Activated T-helper 1 cell treated with Interleukin-2 at 50 U/mL for 16 hours (primary cell): ENCODE measurements at places on chromosomes 1 and 21.

DNA sequence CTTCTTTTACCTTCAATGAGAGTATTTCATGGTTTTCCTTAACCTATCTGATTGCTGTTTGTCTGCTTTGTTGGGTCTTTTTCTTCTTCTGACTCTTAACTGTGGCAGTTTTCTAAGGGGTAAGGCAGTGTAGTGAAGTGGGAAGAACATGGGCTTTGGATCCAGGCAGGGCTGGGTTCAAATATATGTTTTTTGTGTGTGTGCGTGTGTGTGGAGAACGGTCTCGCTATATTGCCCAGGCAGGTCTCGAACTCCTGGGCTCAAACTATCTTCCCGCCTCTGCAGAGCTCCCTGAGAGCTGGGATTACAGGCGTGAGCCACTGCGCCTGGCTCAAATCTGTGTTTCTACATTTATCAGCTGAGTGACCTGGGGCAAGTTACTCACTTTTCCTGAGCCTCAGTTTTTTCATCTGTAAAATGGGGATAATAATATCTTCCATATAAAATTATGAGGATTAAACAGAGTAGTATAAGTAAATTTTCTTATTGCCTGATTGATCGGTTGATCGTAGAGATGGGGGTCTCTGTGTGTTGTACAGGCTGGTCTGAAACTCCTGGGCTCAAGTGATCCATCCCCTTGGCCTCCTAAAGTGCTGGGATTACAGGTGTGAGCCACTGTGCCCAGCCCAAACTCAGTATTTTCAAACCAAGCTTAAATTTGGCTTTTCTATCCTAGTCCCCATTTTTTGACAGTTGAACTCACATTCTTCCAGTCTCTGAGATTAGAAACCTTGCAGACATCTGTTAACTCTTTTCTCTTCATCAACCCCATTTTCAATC, 36.0 kb upstream of the MACF1 start:
- DNase-seq: no peak

- DNase-seq: no peak
Measured at GRCh38 chr1:10686404-10687040, 109.9 kb downstream of the CASZ1 start.

GRCh38 chr1:36881068-36881405, 153.3 kb downstream of the GRIK3 start:
- DNase-seq: no peak

DNA sequence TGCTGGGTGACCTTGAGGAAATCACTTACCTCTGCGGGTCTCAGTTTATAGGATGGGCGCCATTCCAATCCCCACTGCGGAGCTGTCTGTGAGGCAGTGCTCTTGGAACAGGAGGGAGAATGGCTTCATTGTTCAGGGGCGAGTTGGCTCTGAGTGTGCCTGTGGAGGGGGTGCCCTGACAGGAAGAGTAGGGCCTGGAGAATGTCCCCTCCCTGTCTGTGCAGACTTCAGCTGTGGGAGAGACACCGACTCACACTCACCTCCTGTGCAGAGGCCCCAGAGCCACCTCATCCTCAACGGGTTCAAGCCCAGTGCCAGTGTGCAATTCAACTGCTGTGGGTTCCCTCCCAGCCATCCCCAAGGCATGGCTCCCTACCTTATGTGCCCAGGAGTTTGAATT, 17.1 kb downstream of the ADORA1 start:
- no peak for DNase-seq

- DNase-seq: no peak
Measured at GRCh38 chr21:46196733-46197132, 12.5 kb upstream of the SPATC1L start.

DNA sequence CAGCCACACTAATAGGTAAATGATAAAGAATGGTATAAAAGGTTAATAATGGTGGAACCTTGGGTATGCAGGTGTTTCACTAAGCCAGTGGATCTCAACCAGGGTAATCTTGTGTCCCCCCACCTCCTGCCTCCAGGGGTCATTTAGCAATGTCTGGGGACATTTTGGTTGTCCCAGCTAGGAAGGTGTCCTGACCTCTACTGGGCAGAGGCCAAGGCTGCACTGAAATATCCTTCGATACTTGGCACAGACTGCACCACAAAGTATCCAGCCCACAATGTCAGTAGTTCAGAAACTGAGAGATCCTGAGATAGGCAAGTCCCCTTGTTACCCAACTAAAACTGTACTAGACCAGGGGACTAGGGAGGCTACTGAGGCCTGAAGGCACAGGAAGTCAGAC, 113.6 kb upstream of the TIAM1 start:
- no peak for DNase-seq

GRCh38 chr1:200751717-200752116, 13.0 kb downstream of the CAMSAP2 start:
- DNase-seq: no peak

GRCh38 chr1:39926820-39927219, 25.1 kb upstream of the MYCL start:
- no peak for DNase-seq

DNA sequence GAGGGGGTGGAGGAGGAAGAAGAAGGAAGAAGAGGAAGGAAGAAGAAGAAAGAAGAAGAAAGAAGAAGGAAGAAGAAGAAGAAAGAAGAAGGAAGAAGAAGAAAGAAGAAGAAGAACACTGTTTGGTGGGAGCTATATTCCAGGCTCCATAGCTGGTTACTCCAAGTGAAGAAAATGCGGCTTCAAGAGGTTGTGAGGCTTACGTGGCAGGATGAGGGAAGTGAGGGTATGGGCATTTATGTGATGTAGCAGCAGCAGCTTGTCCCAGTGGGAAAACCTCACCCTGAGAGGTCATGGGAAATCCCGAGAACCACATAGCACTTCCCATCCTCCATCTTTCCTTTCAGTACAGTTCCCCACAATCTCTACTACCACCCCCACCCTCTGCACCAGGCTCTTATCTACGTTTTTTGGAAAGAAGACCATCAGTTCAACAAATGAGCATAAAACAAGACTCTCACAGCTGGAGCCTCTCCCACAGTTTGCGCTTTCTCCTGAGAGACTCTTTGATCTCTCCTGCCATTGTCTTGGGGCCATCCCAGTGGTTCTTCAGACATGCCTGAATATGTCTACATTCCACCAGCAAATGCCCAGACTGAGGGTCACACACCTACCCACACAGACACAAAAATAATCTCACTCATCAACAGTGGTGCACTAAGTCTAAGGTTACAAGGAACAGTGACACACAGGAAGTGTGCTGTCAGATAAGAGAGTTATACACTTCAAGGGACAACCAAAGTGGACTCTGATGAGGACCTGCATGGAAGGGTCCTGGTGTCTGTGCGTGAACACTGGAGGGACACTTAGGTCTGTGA, 77.9 kb upstream of the KCNJ15 start:
- no peak for DNase-seq

- no peak for DNase-seq
Measured at GRCh38 chr1:41640141-41640751, 155.8 kb upstream of the EDN2 start.

DNA sequence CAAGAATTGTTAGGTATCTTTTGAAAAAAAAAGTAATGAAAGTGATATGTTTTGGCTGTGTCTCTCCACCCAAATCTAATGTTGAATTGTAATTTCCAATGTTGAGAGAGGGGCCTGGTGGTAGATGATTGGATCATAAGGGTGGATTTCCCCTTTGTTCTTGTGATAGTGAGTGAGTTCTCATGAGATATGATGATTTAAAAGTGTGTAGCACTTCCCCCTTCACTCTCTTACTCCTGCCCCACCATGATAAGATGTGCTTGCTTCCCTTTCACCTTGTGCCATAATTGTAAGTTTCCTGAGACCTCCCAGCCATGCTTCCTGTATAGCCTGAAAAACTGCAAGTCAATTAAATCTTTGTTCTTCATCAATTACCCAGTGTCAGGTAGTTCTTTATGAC, 70.7 kb downstream of the XCL2 start:
- DNase-seq: no peak

- DNase-seq: no peak
Measured at GRCh38 chr1:41102653-41103052, 81.1 kb upstream of the SLFNL1 start.

GRCh38 chr21:16004086-16004485, 274.3 kb downstream of the USP25 start:
- DNase-seq: no peak

GRCh38 chr1:68016381-68016780, 34.0 kb downstream of the DIRAS3 start:
- no peak for DNase-seq

- DNase-seq: no peak
Measured at GRCh38 chr1:44806025-44806703, 987 bp downstream of the DYNLT4 start.

DNA sequence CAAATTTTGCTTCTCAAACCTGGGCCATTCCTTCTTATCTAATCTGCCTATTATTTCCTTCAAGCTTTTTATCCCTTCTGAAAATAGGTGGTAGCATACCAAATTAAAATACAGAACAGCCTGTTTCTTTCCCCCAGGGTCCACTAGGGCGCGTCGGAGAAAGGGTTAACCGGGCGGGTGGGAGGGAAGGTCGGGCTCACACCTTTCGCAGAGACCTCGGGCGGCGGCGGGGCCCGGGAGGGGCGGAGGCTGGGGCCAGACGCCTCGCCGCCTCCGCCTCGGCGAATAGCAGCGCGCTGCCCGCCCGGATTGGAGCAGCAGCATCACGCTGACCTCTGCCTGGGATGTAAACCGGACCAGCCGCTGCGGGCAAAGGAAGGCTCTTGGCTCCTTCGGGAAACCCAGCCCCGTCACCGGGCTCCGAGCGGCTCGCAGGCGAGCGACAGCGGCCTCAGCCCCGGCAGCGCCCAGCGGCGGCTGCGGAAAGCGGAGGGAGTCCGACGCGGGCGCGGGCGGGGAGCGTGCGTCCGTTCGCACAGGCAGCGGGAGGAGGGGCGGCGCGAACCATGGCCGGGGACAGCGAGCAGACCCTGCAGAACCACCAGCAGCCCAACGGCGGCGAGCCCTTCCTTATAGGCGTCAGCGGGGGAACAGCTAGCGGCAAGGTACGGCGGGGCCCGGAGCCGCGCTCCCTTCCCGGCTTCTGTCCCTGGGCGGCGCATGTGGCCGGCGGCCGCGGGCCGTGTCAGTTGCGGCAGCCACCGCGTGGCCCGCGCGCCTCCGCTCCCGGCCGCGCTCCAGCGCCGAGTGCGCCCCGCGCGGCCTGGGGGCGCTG, at the start of gene UCK2:
Gene UCK2 (plus strand): TSS at position 347 of the 835 bp plus-strand sequence. CDS start 220 bp downstream, at position 567.
- DNase-seq: peak; percentile 25

DNA sequence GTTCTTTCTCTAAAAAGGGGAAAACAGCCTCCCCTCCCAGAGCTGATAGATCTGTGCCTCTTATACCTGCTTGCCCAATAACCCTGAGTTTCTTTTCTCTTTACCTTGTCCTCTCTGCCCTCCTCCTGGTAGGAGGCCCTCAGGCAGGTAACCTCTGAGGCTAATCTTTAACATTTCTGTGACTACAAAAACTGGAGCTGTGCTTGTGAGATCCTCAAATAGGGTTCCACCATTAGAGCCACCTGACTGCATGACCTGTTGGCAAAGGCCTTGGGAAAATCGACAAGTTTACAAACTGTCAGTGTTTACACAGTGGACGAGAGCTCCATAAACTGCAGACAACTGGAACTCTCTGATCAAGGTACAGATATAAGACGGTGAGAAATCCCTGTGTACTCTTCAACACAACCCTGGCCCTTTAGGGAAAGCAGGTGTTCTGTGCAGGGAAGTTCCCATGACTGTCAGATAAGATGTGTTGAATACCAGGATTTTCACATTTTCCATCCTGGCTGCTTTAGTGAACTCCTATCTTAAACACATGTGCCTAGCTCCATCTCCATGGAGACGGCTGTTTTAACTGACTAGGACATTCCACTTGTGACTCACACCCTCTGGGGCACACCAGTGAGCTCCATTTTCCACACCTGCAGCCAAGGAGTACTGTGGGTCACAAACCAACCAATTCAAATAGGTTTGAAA, 38.3 kb downstream of the ECE1 start:
- no peak for DNase-seq

GRCh38 chr1:63980740-63981407, 207.1 kb downstream of the ROR1 start:
- DNase-seq: no peak

- no peak for DNase-seq
Measured at GRCh38 chr1:180631194-180631765, 542 bp upstream of the XPR1 start.

- DNase-seq: no peak
Measured at GRCh38 chr1:43303471-43304313, 2.9 kb downstream of the TIE1 start.
